A549 treated with RU486 at 1 μM for 4 hours (cell line): ENCODE measurements at places on chromosomes 13 and 19. TPM values are rescaled to one million over a fixed set of nuclear protein-coding genes. Genes with fewer than 3 reads are reported as not detected.

Gene SLC25A41
- total RNA-seq, result 0.06 to 0.24 TPM (median 0.16 TPM) in 3 of 5 replicates, not detected in the others

Gene SIGLECL1
- not detected in 5 replicates for total RNA-seq

Gene RCBTB2
- total RNA-seq, result 1.1 to 1.4 TPM (median 1.2 TPM) in 5 replicates

Gene PPM1N
- total RNA-seq, result 6.2 to 8.0 TPM (median 7.0 TPM) in 5 replicates

Gene LRRC25
- total RNA-seq, result not detected in 5 replicates

Gene ZNF98
- not detected in 5 replicates for total RNA-seq

Gene AKAP8L
- 35.2 to 38.6 TPM (median 36.7 TPM) in 5 replicates for total RNA-seq
